ENCODE measurements at places on chromosomes 1 and 21.
A peak's percentile ranks its signal among the peaks of the same experiment; 100 is the strongest.

GRCh38 chr1:41245659-41246058, 3.6 kb upstream of the SCMH1 start:
- H3K4me1 ChIP-seq: peaks cover 12% of the 10 kb centered on the region
- H3K4me3 ChIP-seq: no peak overlapping the region
- H3K36me3 ChIP-seq: no peaks in the 10 kb centered on the region
- no peaks in the 10 kb centered on the region for H3K27me3 ChIP-seq
- DNase-seq: no peak

- no peaks in the 10 kb centered on the region for H3K4me1 ChIP-seq
- no peak overlapping the region for H3K4me3 ChIP-seq
- H3K27me3 ChIP-seq: no peaks in the 10 kb centered on the region
- DNase-seq: no peak
- no peak overlapping the region for H3K27ac ChIP-seq
- H3K36me3 ChIP-seq: peaks cover 43% of the 10 kb centered on the region
Observed at GRCh38 chr1:201966171-201966570, 10.9 kb downstream of the TIMM17A start.

GRCh38 chr1:230259621-230260020, 166.5 kb downstream of the PGBD5 start:
- H3K4me1 ChIP-seq: no peaks in the 10 kb centered on the region
- no peak overlapping the region for H3K27ac ChIP-seq
- DNase-seq: no peak
- peaks cover 49% of the 10 kb centered on the region for H3K36me3 ChIP-seq
- no peak overlapping the region for H3K4me3 ChIP-seq
- no peaks in the 10 kb centered on the region for H3K27me3 ChIP-seq

GRCh38 chr1:110643879-110644472, 30.8 kb downstream of the KCNA3 start:
- no peaks in the 10 kb centered on the region for H3K36me3 ChIP-seq
- peak; percentile 32 for DNase-seq
- no peak overlapping the region for H3K27ac ChIP-seq
- H3K4me1 ChIP-seq: no peaks in the 10 kb centered on the region

DNA sequence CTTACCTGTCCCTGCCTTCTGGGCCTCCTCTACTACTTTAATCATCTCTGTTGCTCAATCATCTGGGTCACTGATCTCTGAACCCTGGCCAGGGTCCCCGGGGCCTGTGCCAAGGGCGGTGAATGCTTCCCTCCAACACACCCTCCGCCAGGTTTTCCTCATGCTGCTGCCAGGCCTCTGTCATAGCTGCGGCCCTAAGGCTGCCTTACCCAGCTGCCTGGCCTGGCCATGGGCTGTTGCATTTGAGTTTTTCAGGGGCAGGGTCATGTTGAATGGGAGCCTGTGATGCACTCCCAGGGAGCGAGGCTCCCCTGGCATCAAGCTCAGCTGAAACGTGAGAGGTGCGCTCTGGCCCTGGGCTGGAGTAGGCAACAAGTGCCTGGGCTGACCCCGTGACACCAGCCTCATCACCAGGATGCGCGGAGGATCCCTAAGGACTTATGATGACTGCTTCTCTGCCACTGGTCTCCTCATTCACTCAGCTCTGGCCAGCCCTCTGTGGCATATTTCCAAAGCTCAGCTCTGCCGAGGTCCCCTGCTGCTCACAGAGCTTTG, 7.6 kb downstream of the EDN2 start:
- H3K4me3 ChIP-seq: no peak overlapping the region
- DNase-seq: no peak
- no peaks in the 10 kb centered on the region for H3K36me3 ChIP-seq
- H3K27ac ChIP-seq: peak overlapping the region; percentile 37
- peaks cover 6% of the 10 kb centered on the region for H3K27me3 ChIP-seq

DNA sequence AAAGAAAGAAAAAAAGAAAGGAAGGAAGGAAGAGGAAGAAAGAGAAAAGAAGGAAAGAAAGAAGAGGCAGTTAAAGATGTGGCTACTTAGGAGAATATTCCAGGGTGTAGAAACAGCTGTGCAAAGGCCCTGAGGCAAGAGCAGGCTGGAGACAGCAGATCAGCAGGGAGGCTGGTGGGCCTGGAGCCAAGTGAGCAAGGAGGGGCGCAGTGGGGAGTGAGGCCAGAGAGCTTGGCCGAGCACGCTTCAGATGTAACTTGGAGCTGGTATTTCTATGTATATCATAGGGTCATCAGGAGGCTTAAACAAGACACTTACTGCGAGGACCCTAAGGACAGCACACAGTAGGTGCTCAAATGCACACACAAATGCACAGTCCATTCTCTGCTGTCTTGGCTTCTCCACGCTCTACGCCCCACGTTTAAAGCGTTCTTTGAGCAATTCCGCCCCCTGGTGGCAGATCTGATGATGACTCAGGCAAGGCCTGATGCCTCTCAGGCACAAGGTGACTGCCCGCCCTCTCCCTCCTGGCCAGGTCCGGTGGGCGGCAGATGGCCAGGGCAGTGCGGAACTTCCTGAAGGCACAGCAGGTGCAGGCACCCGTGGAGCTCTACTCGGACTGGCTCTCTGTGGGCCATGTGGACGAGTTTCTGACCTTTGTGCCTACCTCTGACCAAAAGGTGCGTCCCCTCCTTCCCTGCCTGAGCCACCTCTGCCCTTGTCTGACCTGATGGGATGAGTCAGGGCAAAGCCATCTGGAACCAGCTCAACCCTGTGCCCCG, 11.9 kb upstream of the PADI3 start:
- peaks cover 9% of the 10 kb centered on the region for H3K4me1 ChIP-seq
- H3K36me3 ChIP-seq: no peaks in the 10 kb centered on the region
- peaks cover 28% of the 10 kb centered on the region for H3K27me3 ChIP-seq
- H3K4me3 ChIP-seq: no peak overlapping the region
- H3K27ac ChIP-seq: no peak overlapping the region
